ENCODE measurements at places on chromosomes 6 and 20.
A peak's percentile ranks its signal among the peaks of the same experiment; 100 is the strongest.

- no peak for DNase-seq
Observed at GRCh38 chr20:38298768-38299288, 5.1 kb upstream of the BPI start.

DNA sequence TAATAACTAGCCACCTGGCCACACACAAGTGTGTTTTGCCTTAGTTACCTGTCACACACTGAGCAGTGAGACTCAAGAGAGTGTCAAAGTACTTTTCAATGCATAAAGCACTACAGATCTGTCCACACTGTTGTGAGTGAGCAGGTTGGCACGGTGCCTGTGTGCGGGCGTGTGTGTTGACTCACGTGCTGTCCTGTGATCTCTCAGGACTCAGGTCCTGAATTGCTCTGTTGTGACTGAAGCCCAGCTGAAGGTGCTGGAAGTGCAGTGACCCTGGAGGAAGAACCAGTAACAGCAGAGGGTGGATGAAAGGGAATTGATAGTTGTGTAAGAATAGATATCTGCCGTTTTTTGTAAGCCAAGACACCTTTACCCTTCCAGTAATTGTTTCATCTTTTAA, 18.3 kb downstream of the SLC16A10 start:
- DNase-seq: no peak

DNA sequence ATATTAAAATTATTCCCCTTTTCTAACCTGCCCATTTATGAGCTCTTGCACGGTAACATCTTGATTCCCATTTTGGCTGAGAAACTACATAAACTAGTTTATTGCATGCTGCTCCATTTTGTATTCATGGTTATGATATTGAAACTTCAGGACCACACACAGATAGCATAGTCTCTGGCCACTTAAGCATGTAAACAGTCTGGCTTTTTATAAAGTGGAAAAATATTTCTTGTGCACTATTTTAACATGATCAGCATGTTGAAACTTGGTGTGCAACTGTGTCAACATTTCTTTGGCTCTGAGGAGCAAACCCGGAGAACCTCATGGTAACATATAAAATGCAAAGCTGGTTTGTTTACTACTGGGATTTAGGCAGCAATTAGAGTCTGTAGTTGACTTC, 70.7 kb downstream of the SLX4IP start:
- DNase-seq: no peak

- DNase-seq: no peak
Observed at GRCh38 chr20:25453035-25453810, 45.8 kb downstream of the GINS1 start.

- peak; percentile 47 for DNase-seq
Observed at GRCh38 chr6:34484899-34485298, 19.0 kb downstream of the PACSIN1 start.

DNA sequence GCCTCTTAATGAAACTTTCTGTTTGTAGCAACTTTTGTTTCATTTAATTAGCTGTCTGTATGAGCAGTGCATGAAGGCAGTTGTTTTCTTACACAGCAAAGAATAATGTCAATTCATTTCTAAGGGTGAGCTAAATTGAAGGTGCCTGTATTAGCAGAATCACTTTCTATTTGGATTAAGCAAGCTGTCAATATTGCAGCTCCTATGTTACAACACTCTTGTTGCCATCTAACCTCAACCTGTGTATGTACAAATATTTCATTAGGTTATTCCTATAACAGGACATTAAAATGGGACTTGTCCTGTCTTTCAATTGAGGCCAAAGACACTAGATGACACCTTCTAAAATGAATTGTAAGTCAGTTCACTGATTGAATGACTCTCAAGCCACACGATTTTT, 647.5 kb downstream of the UTRN start:
- DNase-seq: no peak

- DNase-seq: no peak
Observed at GRCh38 chr6:166778776-166779175, 151.7 kb upstream of the RPS6KA2 start.

GRCh38 chr6:34052071-34052825, 93.6 kb downstream of the GRM4 start:
- DNase-seq: no peak

Data from stimulated activated CD4-positive, alpha-beta T cell treated with anti-CD3 and anti-CD28 coated beads, Interleukin-1b, Interleukin-23, amount 100 ng/mL, for 1 hour (primary cell).